ENCODE measurements at places on chromosomes 1 and 21. TPM values are rescaled to one million over a fixed set of nuclear protein-coding genes. Genes with fewer than 3 reads are reported as not detected.

LRRC53 gene
- not detected for total RNA-seq

C8A gene
- total RNA-seq = not detected

DNA sequence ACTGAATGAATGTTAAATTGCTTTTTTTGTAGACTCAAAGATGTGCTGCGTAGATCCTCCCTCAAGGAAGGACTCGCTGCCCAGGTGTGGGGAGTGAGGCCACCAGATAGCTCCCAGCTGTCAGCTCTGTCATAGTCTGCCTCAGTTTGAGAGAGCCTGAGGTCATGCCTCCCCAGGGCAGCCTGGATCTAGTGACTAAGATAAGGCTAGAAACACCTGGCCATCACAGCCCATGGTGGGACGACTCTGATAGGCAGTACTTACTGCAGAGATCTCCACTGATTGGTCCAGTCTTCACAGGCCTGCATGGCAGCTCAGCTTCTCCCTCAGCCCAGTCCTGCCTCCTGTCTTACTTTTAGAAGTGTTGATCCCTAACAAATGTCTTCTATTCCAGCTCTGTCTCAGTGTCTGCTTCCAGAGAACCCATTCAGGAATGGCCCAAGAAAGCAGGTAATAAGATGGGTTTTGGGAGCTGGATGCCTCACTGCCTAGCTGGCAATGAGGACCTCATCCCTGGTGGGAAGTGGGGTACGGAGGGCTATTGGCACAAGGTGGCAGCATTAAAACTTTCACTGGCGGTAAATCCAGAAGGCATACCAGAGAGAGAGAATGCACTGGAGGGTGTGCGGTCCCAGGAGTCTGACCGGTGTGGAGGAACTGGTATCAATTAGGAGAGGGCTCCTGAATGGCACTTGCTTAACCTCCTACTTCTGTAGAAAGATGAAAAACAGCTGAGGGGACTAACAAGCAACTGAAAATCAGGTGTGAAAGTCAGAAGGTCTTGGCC lies 55.3 kb upstream of the GPR37L1 start:
- DNase-seq = no peak

GRCh38 chr1:108706643-108707042 lies 6.1 kb upstream of the FNDC7 start:
- no peak for DNase-seq
